ENCODE measurements at places on chromosomes 13 and 19. TPM values are rescaled to one million over a fixed set of nuclear protein-coding genes. Genes with fewer than 3 reads are reported as not detected.

- no peak for DNase-seq
Observed at GRCh38 chr19:56101095-56101494, 20.0 kb downstream of the ZNF787 start.

DNA sequence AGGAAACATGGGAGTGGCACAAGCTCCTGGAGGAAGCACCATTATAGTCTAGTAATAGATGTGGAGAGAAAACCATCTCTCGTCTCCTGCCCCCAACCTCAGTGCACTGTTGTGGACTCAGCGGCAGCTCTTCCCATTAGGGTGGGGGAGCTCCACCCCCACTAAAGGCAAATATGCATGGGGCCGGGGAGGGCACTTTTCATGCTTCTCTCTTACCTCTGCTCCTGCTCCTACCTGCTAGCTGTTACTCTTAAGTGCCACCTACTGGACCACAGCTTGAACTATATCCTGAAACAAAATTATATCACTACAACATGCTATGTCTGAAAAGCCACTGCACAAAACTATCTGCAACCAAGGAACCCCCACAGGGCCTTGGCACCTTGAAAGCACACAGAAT is 112.6 kb upstream of the DACH1 start:
- no peak for DNase-seq

- no peak for DNase-seq
Observed at GRCh38 chr13:36342715-36343114, 3.5 kb downstream of the SPART start.

DNA sequence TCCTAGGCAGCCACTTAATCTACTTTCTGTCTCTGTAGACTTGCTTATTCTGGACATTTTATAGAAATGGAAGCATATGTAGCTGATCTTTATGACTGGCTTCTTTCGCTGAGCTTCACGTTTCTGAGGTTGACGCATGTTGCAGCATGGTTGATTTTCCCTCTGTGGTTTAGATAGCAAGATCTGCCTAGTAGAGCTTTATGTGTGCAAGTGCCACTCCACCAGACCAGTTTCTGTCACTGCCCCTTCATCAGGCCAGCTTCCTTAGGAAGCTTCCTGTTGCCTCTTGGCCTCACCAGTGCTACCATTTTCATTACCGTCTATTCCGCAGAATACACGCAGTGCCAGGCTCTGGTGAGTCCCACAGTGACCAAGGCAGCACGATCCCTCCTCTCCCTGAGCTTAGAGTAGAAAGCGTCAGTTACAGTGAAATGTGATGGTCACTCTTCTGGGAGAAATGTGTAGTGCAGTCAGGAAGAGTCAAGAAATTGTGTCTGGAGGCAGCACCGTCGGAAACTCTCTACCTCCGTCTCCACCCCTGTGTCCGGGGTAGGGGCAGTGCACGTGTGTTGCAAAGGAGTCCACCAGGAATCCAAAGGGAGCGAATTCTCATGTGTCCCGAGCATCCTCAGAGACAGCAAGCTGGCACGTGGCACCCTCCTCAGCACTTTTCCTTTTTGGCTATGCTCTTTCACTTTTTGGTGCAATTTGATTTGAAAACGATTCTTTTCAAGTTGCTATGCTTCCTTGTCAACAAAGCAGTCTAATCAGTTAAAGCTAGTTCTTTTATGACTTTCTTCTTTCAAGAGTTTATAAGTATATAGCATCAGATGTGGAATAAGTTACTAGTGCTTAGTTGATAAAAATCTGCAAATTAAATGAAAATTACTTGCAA is 45.4 kb upstream of the GPR183 start:
- no peak for DNase-seq

GRCh38 chr13:28568286-28568685 is 73.4 kb upstream of the FLT1 start:
- DNase-seq, result no peak

SBK2 gene
- not detected for polyA plus RNA-seq

KASH5 gene
- not detected for polyA plus RNA-seq

Measured in keratinocyte (primary cell).